H7 (cell line): ENCODE measurements at places on chromosomes 6 and 20. TPM values are rescaled to one million over a fixed set of nuclear protein-coding genes. Genes with fewer than 3 reads are reported as not detected.

The GPR6 gene
- 0.14 and 0.63 TPM in 2 replicates for total RNA-seq

The CCM2L gene
- total RNA-seq = 8.3 and 10.6 TPM in 2 replicates

The BEND6 gene
- 1.7 and 1.8 TPM in 2 replicates for total RNA-seq

The LRRN4 gene
- total RNA-seq = 0.41 and 0.76 TPM in 2 replicates

The SLC12A5 gene
- total RNA-seq = 1.3 and 4.3 TPM in 2 replicates

The ZBTB12 gene
- total RNA-seq = 7.9 and 8.7 TPM in 2 replicates

The ABRACL gene
- total RNA-seq = 108 and 111 TPM in 2 replicates

The PI16 gene
- not detected in 2 replicates for total RNA-seq

The CD109 gene
- total RNA-seq = 1.3 and 1.4 TPM in 2 replicates

The TOX2 gene
- total RNA-seq = 1.6 and 2.1 TPM in 2 replicates

DNA sequence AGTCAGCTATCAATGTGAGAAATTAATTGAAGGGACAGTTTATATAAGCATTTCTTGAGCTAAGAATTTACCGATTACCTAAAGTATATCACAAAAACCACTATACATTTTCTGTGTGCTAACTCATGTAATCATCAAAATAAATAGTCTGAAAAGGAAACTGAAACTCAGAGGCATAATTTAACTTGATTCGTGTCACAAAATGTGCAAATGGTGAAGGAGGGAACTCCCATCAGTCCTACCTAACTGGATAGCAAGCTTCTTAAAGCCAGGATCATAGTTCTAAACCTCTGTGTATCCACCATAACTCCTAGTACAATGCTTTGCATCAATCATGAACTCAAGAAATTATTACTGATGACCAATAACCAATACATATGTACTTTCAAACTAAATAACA is 91.0 kb downstream of the ASCC3 start:
- DNase-seq = no peak

- DNase-seq = no peak
Observed at GRCh38 chr20:22348010-22348409, 236.4 kb downstream of the FOXA2 start.

GRCh38 chr6:9484686-9485085 is 930.2 kb downstream of the TFAP2A start:
- no peak for DNase-seq

GRCh38 chr6:135176464-135176863 is 4.6 kb upstream of the MYB start:
- no peak for DNase-seq

DNA sequence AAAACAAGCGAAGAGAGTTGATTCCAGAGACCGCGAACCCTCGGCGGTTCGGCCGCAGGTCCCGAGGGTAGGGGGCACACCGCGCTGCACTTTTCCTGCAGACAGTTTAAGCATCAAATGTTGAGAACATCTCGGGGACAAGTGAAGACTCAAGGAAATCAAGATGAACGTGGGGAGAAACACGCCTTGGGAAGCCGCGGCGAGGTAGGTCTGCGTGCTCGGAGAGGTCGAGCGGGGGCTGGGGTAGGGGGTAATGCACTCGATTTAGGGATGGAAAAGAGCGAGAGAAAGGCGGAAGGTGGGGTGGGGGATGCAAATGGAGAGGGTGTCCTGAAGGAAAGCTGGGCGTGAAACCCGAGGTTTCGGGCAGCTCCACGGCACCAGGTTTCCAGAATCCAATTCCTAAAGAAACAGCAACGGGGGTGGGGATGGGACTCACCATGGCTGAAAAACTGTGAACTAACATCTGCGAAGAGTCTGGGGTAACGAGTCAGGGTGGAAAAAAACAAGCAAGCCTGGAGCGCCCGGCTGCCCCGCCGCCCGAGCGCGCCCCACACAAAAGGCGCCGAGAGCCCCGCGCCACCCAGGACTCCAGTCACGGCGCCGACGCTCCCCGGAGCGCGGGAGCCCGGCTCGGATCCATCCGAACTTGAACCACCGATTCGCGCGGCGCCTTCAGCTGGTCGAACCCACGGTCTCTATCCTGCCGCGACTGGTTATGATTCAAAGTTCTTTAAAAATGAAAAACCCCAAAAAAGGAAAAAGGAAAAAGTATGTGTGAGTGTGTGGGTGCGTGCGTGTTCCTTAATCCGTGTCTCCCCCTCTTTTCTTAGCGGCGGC is 3.5 kb downstream of the TFAP2A start:
- peak; percentile 80 for DNase-seq

- no peak for DNase-seq
Observed at GRCh38 chr6:90678049-90678779, 91.3 kb upstream of the MAP3K7 start.

- DNase-seq = no peak
Observed at GRCh38 chr6:73722318-73723060, 26.5 kb downstream of the CD109 start.

DNA sequence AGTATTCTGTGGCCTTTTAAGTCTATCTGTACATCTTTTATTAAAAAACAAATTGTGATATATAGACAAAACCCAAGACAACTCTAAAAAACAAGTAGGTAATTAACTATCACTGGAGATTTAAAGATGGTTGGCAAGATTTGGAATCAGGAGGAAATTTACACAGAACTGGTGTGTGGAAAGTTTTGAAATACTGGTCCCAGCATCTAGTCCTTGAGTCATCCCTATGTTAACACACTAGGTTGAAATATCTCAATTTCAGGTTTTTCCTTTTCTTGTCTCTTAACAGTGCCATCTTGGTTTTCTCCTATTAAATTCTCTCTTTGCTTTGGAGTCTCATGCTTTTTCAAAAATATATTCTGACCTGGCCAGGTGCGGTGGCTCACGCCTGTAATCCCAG is 27.5 kb downstream of the SASH1 start:
- DNase-seq = no peak

- DNase-seq = no peak
Observed at GRCh38 chr20:21325296-21325695, 22.2 kb downstream of the XRN2 start.

- no peak for DNase-seq
Observed at GRCh38 chr20:41411391-41411847, 44.8 kb upstream of the EMILIN3 start.

- no peak for DNase-seq
Observed at GRCh38 chr6:62974452-62974851, 236.8 kb upstream of the FKBP1C start.

- peak; percentile 72 for DNase-seq
Observed at GRCh38 chr6:43716099-43716498, 28.5 kb upstream of the MRPS18A start.

- peak; percentile 80 for DNase-seq
Observed at GRCh38 chr6:1609041-1609647, 571 bp upstream of the FOXC1 start.

- no peak for DNase-seq
Observed at GRCh38 chr6:136015531-136015930, 164.0 kb downstream of the PDE7B start.

GRCh38 chr20:9160757-9161156 is 91.9 kb downstream of the PLCB4 start:
- no peak for DNase-seq
